ENCODE measurements at places on chromosomes 6 and 20.

DNA sequence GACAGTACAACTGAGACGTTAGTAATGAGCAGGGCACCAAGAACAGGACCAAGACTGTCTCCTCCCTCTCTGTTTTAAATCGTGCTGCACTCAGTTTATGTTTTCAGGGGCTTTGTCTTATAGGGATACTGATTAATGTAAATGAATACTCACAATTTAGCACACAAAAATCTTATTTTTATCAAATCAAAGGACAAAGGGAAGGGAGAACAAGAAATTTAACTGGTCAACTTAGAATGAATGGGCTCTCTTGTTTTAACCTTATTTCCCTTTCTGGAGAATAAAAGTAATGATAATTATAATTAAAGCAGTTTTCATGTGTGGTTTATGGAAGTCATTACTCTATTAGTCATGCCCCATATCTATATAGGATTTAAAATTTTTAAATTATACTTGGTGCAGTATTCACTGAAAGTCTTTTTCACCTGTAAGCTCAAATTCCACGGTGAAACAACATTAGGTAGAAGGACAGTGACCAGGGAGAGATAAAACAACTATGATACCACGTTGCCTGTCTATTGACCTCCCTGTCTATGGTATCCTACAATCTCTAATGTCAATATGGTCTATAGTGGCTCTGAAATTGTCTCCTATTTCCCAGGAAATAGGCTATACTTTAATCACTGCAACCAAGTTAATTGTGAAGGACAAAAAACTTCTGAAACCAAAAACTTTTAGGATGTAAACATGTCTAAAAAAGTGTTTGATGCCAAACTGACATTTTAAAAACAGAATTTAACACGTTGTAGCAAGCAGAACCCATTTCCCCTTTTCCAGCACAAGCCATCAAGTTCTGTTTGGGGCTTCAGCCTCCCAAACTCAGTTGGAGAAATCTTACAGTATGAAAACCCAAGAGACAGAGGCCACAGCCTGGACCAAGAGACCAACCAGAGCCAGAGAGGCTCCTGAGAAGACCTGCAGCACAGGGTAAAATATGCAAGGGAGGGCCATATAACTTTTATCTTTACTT lies 15.0 kb downstream of the ELOVL5 start:
- DNase-seq, result no peak

- no peak for DNase-seq
These were observed 877.5 kb downstream of the TFAP2A start for GRCh38 chr6:9537381-9537780.

DNA sequence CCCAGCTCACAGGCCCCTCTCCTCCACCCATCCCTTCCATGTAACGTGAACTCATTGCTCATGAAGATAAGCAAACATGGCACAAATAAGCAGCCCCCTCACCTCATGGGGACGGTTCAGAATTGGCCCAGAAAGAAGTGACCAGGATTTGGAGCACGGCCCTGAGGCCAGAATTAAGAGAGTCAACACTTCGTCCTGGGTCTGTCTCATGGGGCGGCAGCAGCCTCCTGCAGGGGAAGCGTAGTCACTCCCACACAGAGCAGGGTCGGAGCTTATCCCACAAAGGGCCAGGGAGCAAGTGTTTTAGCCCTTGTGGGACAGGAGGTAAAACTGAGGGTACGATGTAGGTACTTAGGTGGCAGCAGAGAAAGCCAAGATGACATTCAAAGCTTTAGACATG lies 28.6 kb upstream of the DACT2 start:
- no peak for DNase-seq

GRCh38 chr6:80967609-80968008 lies 784.9 kb downstream of the TENT5A start:
- DNase-seq, result no peak

DNA sequence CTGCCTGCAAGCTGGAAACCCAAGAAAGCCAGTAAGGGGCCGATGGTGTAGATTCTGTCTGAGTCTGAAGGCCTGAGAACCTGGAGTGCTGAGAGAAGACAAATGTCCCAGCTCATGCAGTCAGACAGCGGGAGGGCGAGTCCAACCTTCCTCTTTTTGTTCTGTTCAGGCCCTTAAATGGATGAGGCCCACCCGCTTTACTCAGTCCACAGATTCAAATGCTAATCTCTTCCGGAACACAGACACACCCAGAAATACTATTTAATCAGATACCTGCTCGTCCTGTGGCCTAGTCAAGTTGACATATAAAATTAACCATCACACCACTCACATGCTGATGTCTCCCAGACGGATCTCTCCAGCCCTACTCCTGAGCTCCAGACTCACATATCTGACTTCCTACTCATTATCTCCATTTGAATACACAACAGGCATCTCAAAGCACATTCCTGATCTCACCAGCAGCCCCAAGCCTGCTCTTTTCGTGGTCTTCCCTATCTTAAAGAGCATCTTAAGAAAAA lies 26.7 kb upstream of the SRC start:
- DNase-seq, result no peak

DNA sequence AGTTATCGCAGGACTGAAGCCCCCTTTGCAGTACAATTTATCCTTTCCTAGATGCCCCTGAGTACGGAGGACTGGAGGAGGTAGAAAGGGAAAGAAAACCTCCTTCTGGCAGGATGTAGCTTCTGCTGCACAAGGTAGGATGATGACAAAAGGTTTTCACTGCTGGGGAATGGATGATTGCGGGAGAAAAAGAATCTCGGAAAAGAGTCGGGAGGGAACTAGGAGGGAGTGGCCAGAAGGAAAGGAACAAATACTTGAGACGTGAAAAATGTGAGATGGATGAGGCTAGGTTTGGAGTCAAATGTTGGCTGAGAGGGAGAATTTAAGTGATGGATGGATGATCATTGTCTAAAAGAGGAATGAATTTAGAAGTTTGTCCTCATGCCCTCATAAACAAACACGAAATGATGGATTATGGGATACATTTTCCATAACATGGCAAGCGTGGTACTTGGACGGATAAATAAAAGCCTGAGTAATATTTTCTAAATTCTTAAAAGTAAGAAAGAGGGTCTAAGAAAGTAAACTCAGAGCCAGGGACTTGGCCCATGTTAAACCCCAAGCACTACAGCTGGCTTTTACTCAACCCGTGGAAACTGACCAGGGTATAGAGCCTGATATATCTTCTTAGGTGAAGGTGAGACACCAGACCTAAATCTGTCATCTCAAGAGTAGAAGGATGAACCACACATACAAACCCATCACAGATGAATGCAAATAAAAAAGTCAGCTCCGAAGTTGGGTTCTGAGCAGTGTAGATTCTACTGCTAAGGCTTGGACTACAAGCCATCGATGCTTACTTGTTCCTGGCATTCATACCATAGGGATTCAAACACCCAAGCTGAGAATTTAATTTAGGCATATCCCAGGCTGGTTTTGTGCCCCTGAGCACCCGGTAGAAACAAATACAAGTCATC lies 72.4 kb downstream of the HFE start:
- DNase-seq, result no peak
